Right lobe of liver (tissue), 6 donors: ENCODE measurements at places on chromosomes 4 and X. TPM values are rescaled to one million over a fixed set of nuclear protein-coding genes. Genes with fewer than 3 reads are reported as not detected.

GRCh38 chrX:42247241-42247640, 323.9 kb upstream of the CASK start:
- no peaks in the 10 kb centered on the region for H3K4me1 ChIP-seq
- H3K4me3 ChIP-seq: no peak overlapping the region
- no peak overlapping the region for H3K27ac ChIP-seq
- no peak for DNase-seq
- no peaks in the 10 kb centered on the region for H3K27me3 ChIP-seq

GRCh38 chr4:180455226-180455625, 1788.0 kb upstream of the TENM3 start:
- no peaks in the 10 kb centered on the region for H3K27me3 ChIP-seq
- no peaks in the 10 kb centered on the region for H3K4me1 ChIP-seq
- H3K27ac ChIP-seq: no peak overlapping the region

GRCh38 chrX:39381422-39381821, 580.2 kb downstream of the MID1IP1 start:
- H3K27me3 ChIP-seq: no peaks in the 10 kb centered on the region
- no peak overlapping the region for H3K4me3 ChIP-seq
- H3K4me1 ChIP-seq: no peaks in the 10 kb centered on the region
- DNase-seq: no peak
- no peak overlapping the region for H3K27ac ChIP-seq

DNA sequence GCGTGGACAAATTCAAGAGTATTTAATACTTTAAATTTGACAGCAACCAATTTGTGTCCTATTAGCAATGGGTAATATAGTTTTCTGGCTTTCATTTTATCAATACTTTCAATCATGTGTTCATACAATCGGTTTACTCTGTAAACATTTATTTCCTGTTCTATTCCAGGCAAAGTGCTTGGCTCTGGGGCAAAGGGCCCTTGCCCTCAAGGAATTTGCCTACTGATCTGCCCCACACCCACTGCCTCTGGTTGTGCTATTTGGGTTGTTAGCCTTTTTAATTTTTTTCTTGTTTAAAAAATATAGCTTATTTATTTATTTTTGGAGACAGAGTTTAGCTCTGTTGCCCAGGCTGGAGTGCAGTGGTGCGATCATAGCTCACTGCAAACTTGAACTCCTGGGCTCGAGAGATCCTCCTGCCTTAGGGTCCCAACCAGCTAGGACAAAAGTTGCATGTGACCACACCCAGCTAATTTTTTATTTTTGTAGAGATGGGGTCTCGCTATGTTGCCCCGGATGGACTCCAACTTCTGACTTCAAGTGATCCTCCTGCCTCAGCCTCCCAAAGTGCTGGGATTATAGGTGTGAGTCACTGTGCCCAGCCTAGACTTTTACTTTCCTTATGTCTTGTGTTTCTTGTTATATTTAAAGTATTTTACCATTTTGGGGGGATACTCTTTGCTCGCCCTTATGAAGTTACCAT, 30.7 kb upstream of the CBR4 start:
- peaks cover 29% of the 10 kb centered on the region for H3K4me1 ChIP-seq
- H3K27me3 ChIP-seq: no peaks in the 10 kb centered on the region
- no peak overlapping the region for H3K4me3 ChIP-seq
- H3K27ac ChIP-seq: peak overlapping the region; percentile 47

DNA sequence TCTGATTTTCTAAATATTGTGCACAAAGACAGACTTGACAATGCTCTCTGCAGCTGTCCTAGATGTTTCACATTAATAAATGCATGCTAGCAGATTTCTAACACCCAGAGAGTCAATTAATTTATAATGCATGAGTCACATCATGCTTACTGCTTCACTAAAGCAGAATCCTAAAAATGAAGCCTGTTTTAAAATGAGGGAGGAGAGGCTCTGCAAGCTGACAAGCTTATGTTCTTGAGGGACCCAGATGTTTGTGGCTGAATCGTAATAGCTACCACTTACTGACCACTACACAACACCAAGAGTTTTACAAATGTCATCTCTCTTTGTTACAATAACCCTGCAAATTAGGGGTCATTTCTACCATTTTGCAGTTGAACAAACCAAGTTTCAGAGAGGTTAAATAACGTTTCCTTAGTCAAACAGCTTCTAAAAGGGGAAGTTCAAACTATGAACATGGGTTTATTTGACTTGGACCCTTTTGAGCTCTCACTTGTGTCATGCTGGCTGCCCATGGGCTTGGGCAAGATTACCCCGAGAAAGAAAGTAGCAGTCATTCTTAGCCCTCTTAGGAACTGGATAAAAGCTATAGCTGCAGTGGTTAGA, 262.7 kb upstream of the ETNPPL start:
- H3K4me3 ChIP-seq: no peak overlapping the region
- H3K36me3 ChIP-seq: no peaks in the 10 kb centered on the region
- no peaks in the 10 kb centered on the region for H3K4me1 ChIP-seq
- H3K27ac ChIP-seq: no peak overlapping the region
- DNase-seq: no peak

Gene SORBS2
- total RNA-seq: 60.8 TPM

Gene ABLIM2
- total RNA-seq: 3.5 TPM
